AG09309 (cell line): ENCODE measurements at places on chromosomes 11 and 22.
A peak's percentile ranks its signal among the peaks of the same experiment; 100 is the strongest.

- DNase-seq = no peak
These were observed 63.2 kb downstream of the PPP6R3 start for GRCh38 chr11:68523743-68524142.

DNA sequence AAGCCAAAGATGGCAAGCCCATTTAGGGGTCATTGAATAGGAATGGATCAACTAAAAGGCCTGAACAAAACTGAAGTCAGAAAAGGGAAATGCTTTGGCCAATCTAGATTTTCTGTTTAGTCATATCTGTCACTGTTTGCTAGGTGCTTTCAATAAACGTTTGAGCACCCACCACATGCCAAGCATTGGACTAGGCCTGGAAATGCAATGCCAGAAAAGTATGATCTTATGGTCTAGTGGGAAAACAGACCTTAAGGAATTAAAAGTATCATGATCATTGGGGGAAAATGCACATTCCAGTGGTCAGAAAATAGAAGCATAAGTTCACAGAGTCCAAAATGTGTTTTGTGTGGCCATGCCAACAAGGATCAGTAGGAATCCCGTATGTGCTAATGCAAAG is 76.8 kb upstream of the BIRC3 start:
- DNase-seq = no peak

DNA sequence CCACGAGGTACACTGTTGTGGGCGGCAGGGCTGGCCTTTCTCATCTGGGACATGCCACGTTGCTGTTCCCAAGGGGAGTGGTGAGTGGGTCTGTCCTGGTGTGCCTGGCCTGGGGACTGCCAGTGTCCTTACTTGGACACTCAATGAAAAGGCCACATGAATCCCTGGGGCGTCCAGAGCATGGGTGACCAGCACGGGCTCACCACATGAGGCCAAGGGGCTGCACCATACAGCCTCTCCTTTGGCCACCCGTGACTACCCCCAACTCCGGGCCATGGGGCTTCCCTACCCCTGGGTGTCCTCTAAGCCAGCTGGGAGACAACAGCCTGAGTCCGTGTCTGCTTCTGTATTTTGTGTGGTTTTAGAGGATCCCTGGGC is 20.2 kb upstream of the TXNRD2 start:
- no peak for DNase-seq

- DNase-seq = peak; percentile 4
These were observed 908.6 kb downstream of the NTM start for GRCh38 chr11:132278801-132279574.

DNA sequence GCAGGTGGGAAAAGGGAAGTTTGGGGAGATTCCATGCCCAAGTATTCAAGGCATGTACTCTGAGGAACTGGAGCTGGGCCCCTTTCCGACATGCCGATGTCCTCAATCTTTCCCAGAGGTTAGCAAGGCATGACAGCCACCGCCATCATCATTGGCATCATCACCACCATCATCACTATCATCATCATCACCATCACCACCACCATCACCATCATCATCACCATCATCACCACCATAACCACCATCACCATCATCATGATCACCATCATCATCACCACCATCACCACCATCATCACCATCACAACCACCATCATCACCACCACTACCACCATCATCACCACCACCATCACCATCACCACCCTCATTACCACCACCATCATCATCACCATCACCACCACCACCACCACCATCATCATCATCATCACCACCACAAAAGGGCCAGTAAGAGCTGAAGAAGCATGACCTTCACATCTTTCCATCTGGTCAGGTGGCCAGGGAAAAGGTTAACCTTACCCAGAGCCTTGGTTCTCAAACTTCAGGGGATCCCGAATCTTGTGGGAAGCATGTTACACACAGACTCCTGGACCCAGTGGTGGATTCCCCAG is 25.8 kb downstream of the PHF21B start:
- no peak for DNase-seq

- no peak for DNase-seq
These were observed 348.4 kb upstream of the NARS2 start for GRCh38 chr11:78922859-78923625.

DNA sequence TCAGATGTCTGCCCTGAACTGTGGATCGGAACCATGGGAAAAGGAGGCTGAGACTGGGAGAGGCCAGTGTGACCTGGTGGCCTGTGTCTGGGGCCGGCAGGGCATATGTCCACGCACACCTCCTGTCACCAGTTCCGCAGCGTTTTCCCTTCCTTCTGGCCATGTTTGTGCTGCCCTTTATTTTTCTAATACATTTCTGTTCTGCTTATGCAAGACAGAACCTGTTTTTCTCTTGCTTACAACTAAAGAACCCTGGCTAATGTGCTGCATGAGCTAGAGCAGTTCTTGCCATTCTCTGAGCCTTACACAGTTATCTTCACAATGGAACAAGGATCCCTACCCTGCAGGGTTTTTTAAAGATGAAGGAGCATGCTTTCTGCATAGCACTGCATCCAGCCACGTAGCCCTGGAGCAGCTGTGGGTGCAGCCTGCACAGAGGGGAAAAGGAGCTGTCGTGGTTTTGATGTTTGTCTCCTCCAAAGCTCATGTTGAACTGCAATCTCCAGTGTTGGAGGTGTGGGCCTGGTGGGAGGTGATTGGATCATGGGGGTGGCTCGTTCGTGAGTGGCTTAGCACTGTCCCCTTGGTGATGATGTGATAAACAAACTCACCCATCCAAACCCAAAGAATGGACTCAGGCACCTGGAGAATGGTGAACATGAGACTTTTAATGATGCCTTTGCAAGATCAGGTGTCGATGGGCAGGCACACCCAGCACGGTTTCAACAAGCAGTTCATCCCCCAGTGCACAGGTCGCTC is 84.8 kb upstream of the SHANK2 start:
- no peak for DNase-seq

DNA sequence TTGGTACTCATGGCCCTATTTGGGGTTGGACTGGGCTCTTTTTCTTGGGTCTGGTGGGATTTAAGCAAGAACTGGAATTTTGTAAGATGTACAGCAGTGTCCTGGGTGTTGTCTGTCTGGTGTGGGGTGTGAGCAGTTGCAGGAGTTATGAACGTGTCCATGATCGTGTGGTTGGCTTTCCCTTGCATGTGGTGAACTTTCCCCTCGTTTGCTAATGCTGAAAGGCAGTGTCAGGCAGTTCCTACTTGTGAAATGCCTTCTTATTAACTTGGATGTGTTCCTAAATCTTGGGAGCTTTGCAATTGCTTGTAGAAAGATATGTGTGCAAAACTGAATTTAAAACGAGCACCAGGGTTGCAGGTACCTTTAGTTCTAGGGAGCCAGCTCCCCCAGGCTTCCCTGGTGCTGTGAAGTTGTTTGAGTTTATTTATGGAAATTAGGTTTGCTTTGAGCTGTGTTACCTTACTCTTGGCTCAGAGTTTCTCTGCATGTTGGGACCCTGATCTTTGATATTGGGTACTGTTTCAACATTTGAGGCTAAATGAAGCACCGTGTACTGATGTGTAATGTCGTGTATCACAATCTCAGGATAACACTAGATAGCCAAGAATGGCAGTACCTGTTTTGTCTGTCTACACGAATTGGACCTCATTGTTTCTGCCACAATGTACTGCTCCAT is 35.8 kb upstream of the HSD17B12 start:
- DNase-seq = no peak

DNA sequence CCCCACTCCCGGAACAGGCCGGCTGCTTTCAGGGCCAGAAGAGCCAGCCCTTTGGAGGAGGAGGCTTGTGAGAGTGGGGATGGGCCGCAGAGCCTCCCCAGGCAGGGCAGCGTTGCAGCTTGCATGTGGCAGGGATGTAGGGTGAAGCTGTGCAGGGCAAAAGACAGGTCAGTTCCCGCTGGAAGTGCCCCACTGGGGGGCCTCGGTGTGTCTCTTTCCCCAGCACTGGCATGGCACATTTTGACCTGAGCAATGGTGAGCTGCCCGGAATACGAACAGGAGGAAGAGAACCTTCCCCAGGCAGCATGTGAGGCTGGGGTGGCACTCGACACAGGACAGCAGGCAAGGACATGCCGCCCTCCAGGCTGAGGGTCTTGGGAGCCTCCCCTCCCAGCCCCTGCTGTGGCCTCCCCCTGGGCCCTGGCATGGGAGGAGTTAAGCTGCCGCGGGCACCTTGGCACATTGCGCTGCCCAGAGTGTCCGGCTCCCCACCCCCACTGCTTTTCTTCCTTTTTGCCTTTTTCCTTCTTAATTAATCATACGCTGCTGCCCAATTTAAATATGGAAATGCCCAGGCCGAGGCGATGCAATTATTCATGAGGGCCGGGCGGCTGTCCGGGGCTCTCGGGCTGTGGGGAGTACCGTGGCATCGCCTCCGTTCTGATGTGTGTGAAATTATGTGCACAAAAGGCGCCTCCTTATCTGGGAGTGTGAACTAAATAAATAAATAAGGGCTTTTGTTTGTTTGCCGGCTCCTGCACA is 76.0 kb upstream of the WNT7B start:
- DNase-seq = no peak

- no peak for DNase-seq
These were observed 21.3 kb downstream of the TBC1D22A start for GRCh38 chr22:46783721-46784120.

DNA sequence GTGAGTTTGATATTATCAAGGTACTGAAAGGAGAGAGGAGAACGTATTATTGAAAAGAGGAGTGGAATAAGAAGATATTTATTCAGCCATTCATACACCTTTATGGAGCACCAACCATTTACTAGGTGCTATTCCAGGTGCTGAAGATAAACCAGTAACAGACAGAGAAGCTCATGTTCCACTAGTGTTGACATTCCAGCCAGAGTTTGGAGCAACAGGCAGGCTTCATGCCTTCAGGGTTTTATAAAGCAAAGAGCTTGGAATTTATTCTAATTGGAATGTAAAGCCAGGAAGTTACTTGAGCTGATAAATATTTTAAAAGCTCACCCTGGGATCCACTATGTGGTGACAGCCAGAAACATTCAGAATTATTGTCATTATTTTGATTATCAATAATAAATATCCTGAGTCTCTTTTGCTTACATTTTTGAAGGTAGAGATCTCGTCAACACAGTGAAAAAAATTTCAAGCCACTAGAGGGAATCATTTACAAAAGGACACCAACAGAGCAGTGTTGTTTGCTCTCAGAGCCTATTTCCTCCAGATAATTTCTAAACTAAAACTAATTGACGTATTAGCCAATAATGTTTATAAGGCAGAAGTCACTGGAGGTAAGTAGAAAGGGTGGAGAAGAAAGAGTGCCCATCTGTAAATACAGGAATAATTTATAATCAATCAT is 172.0 kb downstream of the KCNA4 start:
- DNase-seq = no peak

GRCh38 chr11:8164746-8165145 is 4.1 kb downstream of the RIC3 start:
- no peak for DNase-seq

DNA sequence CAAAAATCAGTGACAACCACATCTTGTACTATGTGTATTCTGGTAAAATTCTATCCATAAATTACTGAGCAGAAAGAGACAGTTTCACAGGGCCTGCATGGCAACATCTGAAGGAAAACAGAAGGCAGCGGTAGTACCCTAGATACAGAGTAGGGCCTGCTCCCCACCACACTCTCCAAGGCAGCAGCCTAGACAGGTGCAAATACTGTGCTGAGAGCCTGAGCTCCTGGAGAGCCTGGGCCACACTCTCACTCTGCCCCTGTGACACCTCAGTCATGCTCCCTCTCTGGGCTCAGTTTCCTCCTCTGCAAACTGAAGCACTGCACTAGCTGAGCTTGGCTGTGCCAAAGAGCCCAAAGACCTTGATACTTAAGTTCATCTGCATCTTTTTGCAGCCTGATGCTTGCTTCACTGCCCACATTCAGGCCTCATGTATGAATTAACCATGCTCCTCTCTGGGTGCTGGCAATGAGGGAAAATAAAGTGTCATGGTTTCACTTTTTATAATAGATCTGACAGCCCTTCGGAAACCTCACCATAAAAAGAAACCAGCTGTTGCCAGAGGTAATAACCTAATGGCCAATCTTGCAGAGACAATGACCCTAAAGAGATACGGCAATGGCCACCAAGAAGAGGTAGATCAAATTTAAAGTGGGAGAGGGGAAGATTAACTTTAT is 104.7 kb downstream of the PLEKHA7 start:
- DNase-seq = no peak

DNA sequence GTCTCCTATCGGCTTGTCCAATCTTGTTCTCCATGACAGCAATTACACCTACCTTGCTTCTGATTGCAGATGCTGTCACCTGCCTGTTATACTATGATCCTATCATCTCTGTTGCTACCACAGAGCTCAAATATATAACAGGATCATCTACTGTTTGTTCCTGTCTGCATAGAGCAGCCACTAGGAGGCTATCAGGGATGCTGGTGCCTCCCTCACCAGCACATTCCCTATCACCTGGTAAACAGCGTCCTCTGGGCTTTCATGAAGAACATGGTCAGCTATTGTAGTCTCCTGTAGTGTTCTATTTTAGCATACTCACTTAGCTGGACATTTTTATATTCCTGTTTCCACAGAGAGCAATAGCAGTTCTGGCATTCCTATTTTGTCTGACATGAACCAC is 87.8 kb upstream of the FAT3 start:
- DNase-seq = no peak

DNA sequence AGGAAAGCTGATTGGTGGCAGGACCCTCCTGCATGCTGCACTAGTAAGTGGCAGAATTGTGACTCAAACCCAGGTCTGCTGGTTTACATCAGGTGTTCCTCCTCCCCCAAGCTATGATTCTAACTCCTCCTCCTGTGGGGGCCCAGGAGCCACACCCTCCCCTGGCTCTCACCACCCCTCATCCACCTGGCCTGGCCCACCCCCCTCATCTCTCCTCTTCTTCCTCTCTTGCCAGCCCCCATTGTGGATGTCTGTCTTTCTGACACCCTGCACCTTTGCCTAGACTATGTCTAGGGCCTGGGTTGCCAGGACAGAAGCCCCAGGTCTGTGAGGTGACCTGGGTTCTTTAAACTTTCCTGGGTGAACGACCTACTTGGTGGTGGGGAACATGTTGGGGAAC is 59.9 kb downstream of the GRIK4 start:
- DNase-seq = no peak

DNA sequence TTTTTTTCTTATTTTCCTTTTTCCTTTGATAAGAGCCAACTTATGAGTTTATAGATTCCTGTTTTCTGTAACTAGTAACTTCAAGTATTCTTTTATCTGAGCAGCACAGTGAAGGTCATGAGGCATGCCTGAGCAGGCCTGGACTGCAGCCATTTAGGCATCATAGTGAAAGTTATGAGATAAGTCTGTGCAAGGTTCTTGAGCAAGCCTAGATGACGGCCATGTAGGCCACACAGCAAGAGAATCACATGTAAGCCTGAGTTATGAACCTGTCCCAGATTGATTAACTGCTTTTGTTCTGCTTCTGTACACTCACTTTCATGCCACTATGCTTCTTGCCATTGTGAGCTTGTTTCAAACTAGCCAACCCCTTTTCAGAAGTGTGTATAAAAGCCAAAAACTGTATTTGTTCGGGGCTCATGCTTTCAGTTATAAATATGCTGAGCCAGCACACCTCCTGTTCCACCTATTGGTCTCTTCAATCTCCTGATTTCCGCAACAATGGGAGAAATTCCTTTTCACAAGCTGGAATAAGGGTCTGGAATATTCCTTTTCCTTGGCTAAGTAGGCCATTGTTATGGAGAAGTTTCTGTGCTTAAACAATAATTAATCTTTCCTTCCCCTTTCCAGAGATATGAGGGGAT is 745.7 kb downstream of the FAM181B start:
- DNase-seq = no peak

- DNase-seq = no peak
These were observed 109.7 kb upstream of the USP47 start for GRCh38 chr11:11732116-11732515.
